Activated CD8-positive, alpha-beta memory T cell treated with anti-CD3 and anti-CD28 coated beads for 48 hours (primary cell): ENCODE measurements at places on chromosomes 1 and 21.

DNA sequence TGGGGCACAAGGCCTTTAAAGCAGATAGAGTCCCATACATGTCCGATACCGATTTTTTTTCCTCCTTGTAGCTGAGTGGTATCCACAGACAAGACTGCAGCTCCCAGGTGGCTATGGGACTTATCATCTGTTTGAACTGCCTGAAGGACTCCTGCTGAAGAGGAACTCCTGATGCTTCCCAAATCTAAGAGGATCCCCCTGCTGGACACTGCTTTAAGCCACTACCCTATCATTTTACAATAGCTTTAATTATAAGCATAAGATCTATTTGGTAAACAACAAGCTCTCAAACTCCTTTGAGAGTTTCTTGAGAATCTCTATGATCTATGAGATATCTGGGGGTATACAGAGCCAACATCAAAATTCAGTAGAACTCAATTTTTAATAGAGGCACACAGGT is 11.7 kb downstream of the NDC1 start:
- DNase-seq = no peak

DNA sequence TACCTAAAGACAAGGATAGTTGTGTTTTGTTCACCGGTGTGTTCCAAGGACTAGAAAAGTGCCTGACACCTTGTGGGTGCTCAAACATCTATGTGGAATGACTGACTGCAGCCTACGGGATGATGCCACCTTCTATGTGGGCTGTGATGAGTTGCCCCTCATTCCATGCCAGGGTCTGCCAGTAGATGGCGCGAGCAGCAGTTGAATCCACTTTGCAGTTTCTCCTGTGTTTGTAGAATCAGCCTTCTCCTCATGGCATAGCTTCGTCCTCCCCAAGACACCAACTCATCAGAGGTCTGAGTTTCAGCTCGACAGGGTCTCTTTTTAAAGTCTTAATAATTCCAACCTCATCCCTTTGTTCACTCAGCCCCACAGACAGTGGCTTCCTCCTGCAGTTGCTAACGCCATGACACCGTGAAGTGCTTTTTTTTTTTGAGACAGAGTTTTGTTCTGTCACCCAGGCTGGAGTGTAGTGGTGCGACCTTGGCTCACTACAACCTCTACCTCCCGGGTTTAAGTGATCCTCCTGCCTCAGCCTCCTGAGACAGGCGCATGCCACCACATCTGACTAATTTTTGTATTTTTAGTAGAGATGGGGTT is 133.7 kb downstream of the CAPN8 start:
- peak; percentile 9 for DNase-seq

DNA sequence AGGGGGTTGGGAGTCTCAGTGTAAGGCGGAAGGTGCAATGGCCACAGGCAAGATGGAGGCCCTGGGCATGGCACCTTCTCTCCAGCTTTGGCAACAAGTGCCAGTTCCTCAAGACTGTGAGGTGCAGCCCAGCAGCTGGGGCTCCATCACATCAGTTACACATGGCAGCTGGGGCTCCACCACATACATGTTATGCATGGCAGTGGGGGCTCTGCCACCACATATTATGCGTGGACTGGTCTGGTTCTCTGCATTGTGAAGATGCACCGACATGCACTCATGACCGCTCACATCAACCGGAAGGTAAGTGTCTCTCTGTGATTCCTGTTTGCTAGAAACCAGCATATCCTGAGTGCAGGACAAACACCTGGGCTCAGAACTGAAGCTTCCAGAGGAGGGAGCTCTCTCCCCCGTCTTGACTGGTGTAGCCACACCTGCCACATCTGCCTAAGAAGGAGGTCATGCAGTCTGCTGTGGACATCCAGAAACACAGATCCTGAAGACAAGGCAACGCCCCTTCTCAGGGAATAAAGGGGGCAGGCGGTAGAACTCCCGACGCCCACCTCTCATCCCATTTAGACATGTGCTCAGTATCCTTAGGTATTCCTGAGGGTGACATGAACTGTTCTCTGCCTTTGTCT is 104.1 kb upstream of the TMPRSS2 start:
- no peak for DNase-seq

DNA sequence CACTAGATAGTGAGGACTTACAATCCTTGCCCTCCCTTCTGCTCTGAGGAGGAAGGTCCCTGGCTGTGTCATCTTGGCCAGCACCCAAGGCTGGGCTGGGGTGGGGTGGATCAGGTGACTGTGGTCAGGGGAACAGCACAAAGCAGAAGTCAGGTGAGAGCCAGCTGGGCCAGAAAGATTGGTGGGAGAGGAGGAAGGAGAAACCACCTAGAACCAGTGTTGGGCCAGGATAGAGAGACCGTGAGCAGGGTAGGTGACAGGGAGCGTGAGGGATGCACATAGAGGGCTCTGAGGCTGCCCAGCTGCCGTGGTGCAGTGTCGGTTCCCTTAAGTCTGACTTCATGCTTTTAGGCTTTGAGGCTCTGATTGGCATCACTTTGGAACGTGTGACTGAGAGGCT is 22.7 kb downstream of the NCF2 start:
- no peak for DNase-seq

GRCh38 chr1:87331365-87332241 is 2.9 kb downstream of the LMO4 start:
- no peak for DNase-seq

- no peak for DNase-seq
These were observed 8.6 kb upstream of the SLC25A34 start for GRCh38 chr1:15727424-15727823.
